ENCODE measurements at places on chromosomes 5 and 9.

- no peak for DNase-seq
Observed at GRCh38 chr5:169095410-169095960, 205.5 kb downstream of the SLIT3 start.

DNA sequence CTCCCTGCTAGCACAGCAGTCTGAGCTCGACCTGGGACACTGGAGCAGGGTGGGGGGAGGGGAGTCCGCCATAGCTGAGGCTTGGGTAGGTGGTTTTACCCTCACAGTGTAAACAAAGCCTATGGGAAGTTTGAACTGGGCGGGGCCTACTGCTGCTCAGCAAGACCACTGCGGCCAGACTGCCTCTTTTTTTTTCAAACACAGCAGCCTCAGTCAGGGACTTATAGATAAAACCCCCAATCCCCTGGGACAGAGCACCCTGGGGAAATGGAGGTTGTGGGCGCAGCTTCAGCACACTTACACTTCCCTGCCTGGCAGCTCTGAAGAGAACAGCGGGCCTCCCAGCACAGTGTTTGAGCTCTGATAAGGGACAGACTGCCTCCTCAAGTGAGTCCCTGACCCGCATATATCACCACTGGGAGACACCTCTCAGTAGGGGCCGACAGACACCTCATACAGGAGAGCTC lies 151.1 kb upstream of the APC start:
- DNase-seq: no peak

GRCh38 chr9:129979071-129979745 lies 63.8 kb downstream of the FNBP1 start:
- DNase-seq: no peak

- no peak for DNase-seq
Observed at GRCh38 chr5:145829708-145830361, 5.3 kb downstream of the PRELID2 start.

- DNase-seq: peak; percentile 50
Observed at GRCh38 chr5:129930221-129930620, 26.0 kb downstream of the CHSY3 start.

DNA sequence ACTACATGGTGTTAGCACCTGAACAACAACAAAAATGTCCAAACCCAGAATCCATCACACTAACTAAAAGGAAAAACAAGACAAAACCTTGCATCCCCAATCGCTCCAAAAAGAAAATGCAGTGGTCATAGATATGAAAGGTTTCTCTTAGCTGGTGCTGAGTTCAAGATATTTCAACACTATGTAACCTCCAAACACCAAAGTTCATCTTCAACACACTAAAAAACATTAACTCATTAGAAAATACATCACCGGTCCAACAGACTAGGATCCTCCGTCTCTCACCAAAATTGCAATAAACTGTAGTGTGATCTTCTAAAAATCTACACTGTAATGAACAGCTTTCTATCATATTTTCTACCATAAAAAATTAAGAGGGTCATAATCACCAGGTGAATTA lies 60.8 kb downstream of the ECPAS start:
- DNase-seq: no peak

- DNase-seq: peak; percentile 16
Observed at GRCh38 chr9:118618084-118618483, 751.2 kb downstream of the BRINP1 start.

DNA sequence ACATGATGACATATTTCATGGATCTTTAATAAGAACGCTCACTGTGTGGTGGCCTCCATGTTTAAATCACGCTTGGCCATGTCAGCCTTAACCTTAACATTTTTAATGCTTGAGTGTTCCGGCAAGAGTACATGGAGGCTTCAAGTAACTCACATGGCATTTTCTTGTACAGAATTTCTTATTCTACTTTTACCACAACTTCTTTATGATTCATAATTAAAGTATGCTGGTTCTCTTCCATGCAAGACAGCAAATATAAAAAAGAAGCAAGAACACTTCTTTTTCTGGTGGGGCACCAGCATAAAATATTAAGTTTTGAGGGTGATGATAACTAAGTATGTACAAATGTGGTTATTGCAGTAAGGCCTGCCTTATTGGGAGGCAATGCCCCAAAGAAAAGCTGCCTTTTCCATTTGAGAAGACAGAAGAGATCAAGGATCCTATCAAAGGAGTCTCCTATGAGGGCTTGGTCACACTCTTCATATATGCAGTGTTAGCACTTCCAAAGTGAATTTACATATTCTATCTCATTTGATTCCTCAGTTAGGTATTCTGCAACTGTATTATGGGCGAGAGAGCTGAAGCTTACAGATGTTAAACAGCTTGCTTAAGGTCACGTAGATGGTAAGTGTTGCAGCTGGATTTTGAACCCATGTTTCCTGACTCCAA lies 382.7 kb upstream of the MEF2C start:
- peak; percentile 47 for DNase-seq

DNA sequence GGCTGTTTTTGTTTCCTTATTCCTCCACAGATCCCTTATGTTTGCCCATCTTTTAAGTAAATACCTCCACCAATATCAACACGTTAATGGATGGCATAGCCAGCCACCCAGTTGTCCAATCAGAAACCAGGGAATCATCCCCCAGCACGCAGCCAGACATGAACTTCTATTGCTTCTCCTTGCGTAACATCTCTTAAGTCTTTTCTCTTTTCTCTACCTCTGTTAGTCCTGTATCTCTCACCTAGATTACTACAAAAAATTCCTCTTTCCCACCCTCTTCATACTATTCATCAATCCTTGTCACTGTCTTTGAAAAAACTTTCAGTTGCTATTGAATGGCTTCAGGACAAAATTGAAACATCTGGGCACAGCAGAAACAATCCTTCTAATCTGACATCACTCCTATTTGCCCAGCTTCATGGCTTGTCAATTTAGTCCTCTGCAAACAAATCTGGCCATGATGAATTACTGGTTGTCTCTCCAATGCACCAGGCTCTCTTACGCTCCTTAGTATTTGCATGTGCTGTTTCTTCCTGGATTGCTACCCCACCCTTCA lies 349.3 kb downstream of the RAB3C start:
- no peak for DNase-seq

DNA sequence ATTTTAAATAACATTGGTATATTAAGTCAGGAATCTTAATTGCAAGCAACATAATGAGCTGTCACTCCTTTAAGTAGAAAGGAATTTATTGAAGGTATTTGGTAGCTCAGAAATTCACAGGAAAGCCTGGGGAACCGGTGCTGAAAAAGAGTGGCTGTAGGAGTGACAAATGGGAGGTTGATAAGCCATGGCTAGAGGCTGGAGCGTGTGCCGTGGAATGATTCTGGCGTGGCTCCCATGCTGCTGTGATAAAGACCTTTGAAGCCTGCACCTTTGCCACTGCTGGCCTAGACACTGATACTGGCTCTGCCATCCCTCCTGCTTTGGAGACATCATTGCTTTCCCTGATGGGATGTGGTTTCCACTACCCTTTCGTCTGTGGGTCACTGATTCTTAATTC lies 65.7 kb upstream of the ATG10 start:
- no peak for DNase-seq

DNA sequence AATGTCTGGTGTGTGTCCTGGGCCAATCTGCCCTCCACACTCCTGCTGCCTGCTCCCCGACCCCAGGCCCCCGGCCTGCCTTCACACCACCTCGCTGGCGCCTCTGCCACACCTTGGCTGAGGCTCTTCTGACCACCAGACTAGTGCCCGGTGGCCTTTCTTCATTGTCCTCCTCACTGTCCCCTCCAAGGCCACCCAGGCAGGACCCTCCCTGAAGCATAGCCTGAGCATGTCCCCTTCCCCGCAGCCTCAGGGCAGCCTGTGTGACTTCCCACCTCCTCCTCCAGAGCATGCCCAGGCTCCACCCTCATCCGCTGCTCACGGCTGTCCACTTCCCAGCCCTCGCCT lies 154.6 kb downstream of the OLFM1 start:
- DNase-seq: no peak

DNA sequence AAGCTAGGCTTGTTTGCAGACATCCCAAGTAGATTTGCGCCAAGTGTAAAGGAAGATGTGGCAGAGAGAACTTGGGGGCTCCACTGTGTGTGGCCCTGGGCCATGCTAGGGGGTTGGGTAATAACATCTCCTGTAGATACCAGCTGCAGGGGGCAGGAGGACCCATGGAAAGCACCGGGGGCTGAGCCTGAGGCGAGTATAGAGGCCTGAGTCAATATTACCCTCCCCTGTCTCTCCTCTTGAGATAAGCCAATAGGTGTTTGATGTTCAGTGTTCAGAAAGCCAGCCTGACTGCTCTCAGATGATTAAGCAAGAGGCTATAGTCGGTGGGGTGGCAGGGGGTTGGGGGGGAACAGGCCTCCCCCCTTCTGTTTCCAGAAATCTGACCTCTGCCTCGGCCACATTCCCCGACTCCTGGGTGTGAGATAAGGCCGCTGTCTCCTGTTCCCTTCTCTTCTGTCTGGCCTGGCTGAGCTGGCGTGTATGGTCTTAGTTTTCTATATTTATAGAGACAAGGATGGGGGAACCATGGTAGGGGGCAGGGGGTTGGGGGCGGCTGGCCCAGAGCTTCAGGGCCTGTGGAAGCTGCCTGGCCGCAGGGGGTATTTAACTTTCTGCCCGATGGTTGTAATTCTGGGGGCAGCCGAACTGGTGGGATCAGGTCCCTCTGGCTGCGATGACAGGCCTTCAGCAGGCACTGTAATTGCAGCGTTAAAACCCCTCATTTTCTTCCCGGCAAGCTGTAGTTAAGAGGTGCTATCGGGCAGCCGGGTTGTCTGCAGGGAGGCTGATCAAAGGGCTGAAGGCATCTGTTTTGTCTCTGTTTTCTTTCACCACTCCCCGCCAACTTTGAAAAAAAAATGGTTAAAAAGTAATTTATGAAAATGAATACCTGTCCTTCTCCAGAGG lies 292.0 kb downstream of the NSG2 start:
- DNase-seq: no peak

GRCh38 chr5:7902201-7902600 lies 33.3 kb downstream of the MTRR start:
- DNase-seq: no peak

DNA sequence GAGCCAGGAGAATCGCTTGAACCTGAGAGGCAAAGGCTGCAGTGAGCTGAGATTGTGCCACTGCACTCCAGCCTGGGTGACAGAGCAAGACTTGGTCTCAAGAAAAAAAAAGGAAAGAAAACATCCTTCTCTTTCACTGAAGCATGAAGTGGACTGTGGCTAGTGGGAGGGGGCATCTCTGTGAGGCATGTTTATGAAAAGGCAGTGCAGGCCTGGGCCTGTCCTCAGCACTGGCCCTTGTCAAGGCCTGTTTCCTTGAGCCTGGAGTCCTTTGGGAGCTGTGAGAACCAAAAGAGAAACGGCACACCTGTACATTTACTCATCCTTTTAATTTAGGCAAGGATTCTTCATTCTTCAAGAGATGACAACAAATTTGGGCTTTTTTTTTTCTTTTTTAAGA lies 18.3 kb upstream of the FUBP3 start:
- DNase-seq: no peak

GRCh38 chr5:77877516-77878355 lies 101.6 kb upstream of the TBCA start:
- DNase-seq: no peak

- DNase-seq: peak; percentile 43
Observed at GRCh38 chr5:67160985-67161384, 35.6 kb downstream of the CD180 start.

DNA sequence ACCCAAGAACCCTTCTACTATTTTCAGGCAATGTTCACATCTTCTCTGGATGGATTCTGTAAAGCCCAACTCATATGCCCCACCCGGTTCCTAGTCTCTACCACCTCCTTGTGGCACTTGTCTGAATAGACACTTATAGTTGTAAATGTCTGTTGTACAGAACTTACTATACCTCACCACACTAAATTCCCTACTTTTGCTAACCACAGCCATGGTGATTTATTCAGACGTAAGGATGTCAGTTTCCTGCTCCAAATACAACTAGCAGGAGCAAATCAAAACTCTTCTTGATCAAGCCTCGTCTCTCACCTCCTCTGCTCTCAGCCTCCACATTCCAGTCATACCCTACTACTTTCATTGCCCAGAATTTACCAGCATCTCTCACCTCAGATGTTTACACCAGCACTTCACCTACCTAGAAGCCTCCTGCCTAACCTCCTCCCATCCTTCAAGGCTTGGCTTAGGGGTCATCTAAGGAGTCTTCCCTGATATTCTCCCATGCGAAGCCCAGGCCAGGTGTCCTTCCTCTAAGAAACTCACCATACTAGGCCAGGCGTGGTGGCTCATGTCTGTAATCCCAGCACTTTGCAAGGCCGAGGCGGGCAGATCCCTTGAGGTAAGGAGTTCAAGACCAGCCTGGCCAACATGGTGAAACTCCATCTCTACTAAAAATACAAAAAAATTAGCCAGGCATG lies 75.5 kb downstream of the MAPKAP1 start:
- peak; percentile 72 for DNase-seq

DNA sequence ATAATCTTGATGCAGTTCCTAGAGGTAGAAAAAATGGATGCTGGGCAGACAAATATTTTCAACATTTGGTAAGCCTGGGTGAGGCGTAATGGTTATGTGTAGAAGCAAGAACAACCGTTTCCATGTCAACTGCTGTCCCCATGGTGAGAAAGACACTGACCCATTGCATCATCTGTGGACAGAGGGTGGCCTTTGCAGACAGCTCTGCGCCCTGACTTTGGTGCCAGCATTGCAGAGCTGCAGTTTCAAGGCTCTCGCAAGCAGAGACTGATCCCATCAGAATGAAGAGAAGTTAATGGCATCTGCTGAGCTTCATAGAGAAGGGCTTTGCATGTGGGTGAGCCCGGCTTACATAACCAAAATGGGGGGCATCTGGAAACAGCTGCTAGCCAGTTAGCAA lies 179.0 kb upstream of the ADRA1B start:
- no peak for DNase-seq

DNA sequence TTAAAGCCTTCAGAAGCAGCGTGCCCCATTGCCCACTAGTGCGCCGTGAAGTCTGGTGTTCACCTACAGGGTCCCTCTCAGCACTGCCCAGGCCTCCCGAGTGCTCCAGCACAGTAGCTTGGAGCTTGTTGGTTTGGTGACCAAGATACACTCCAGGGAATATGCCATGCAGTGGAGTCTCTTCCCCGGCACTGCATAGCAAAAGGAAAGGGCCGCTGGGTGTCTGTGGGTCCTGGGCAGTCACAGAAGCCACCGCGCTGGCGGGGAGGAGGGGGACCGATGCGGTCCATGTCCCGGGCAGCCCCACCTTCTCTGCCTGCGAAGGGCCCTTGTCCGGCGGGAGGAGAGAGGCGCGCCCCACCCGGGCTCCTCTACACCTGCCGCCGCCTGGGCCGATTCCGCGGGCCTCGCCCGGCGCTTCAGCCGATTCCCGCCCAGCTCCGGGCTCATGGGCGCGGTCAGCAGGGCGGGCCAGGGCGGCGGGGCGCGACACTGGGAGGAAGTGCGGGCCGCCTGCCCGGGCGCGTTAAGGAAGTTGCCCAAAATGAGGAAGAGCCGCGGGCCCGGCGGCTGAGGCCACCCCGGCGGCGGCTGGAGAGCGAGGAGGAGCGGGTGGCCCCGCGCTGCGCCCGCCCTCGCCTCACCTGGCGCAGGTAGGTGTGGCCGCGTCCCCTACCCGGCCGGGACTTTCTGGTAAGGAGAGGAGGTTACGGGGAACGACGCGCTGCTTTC lies at the start of gene SYK:
TSS of gene SYK (plus strand) at position 579 of the 732 bp plus-strand sequence. CDS start 42,080 bp downstream, outside the sequence.
- DNase-seq: no peak

All from NCI-H226 (cell line).